ENCODE measurements at places on chromosomes 3 and 15.

GRCh38 chr15:66720206-66721010 is 18.4 kb downstream of the SMAD6 start:
- no peak for DNase-seq

DNA sequence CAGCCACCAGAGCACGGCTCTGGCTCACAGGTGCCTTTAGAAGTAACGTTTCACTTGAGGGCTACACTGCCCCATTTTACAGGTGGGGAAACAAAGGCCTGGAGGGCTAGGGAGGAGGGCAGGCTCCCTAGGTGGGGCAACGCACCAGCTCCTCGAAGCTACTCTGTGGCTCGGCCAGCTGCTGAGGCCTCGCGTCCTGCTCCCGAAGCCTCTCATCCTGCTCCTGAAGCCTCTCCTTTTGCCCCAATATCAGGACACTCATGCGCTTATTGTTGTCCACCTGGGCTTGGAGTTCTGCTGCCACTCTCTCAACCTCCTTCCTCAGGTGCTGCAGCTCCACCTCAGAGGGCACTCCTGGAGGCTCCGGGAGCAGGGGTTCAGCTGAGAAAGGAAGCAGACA is 28.2 kb upstream of the OR4F6 start:
- DNase-seq = no peak

DNA sequence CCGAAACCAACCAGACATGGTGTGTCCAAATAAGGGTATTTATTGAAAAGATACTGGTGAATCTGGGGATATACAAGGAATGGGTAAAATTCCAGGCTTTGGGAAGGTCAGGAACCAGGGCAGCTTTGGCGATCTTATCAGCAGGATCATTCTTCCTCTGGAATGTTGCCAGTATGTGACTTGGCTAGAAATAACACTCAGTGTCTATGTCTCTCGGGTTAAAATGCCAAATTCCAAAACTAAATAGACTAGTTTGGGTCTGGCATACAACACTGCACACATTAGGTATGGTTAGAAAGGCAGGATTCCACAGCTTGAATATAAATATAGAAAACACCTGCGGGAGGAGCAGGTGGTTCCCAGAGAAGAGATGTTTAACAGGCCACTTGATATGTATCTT is 220.2 kb upstream of the CD96 start:
- DNase-seq = no peak

GRCh38 chr3:76627236-76627635 is 412.7 kb upstream of the ROBO2 start:
- no peak for DNase-seq

GRCh38 chr15:67792250-67792942 is 32.9 kb upstream of the SKOR1 start:
- DNase-seq = no peak

DNA sequence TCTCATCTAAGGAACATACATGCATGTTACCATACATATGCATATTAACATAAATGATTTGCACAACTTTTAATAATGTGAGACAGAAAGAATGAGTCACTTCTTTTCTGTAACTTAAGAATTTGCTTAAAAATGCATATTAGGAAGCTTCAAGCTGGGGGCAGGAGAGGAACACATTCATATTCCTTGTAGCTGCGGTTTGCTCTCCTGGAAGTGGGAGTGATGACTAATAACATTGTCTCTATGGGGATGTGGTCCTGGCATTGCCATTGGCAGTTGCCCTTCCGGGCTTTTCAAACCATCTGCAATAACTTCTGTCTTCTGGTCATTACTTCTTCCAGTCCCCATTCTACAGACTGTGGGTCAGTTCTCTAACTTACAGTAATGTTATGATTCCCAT is 15.6 kb downstream of the CHST2 start:
- DNase-seq = peak; percentile 90

- DNase-seq = no peak
Observed at GRCh38 chr15:81095690-81096365, 38.2 kb upstream of the CFAP161 start.

DNA sequence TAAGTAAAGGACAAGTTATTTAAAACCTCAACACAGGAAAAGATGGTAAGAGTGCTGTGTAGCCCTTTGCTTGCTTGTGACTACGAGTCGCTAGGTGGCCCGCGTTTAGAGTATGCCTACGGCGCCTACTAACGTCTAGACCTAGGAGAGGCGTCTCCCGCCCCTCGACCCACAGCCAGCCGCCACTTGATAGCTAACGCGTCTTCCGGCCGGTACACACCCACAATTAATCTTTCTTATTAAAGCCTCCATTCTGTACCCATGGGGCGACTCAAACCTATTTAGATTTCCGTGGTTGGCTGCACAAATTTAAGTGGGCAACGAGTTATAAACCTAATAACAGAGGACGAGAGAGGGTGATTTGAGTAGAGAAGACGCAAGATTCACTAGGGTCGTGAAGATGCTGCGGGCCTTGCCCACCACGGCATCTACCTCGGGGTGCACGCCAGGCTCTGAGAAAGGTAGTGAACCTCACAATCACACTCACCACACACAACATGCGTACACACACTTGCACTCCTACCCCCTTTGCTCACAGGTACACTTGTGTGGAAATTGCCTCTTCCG is 12.0 kb downstream of the SOX2 start:
- no peak for DNase-seq
